Inflammatory macrophage (primary cell): ENCODE measurements at places on chromosomes 1 and 21.

GRCh38 chr21:43925609-43926008, 60.6 kb downstream of the AGPAT3 start:
- no peak for DNase-seq

DNA sequence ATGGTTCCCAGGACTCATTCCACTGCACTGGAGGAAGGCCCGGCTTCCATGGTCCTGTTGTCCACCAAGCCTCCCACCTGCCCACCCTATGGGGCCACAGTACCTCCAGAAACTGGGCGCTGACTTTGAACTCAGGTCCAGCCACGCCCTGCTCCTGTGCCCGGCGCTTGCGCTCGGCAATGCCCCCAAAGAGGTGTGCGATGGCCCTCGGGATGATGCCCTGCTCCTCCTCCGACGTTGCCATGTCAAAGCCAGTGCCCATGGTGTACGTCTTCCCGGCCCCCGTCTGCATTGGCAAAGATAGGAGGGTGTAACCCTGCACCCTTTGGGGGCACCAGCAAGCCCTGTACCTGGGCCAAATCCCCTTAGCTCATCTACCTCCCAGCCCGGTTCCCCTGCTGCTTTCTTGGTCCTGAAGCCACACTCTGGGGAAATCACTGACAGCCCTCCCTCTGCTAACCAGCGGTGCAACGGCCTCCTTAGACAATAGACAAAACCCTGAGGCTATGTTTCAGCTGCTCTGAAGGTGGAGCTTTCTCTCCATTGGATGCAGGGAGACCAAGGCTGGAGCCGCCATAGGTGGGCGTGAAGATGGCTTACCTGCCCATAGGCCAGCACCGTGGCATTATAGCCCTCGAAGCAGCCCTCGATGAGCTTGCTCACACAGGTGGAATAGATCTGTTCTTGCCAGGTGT, 14.7 kb downstream of the KIF21B start:
- DNase-seq, result no peak

GRCh38 chr1:192669174-192669573, 33.2 kb downstream of the RGS13 start:
- no peak for DNase-seq

DNA sequence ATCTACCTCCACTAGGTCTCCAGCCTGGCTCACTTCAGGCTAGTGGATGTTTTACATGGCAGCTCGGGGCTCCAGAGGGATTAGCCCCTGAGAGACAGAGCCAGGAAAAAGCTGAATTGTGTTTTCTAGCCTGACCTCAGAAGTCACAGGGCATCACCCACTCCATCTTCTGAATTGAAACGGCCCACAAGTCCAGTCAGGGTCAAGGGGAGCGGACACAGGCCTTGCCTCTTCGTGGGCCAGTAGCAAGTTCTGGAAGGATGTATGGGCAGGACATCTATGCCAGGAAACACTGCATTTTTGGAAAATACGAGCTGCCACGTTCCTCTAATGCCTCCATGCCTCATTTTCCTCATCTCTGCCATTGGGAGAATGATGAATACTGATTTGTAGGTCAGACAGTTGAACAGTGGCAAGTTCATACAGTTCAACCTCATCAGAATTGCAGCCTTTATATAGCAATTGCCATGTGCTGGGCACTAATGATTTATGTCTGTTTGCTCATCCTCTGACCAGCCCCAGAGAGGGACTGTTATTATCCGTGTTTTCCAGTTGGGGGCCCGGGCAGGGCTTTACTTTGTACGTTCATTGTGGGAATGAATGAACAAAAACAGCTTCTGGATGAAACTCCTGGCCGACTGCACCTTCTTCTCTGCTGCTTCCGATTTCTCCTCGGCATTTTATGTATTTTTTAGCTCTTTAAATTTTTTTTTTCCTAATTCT, 23.2 kb upstream of the PCBP3 start:
- DNase-seq, result no peak

DNA sequence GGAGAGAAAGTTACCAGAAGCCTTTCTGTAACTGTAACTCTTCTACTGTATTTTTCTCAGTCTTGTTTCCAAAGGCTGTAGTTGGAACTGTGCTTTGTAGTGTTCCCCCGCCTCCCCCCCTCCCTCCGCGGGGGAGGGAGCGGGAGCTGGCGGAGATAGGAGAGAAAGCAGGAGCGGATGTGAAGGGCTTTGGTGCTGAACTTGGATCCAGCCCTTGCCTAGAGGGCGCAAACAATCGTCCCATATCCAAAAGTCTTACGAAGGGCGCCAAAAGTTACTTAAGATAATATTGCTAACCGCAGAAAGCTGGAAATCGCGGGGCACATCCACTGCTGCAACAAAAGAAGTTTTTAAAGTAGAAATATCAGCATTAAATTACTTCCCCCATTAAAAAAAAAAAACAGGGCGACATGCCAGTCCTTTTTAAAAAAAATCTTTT, 2.4 kb upstream of the NFIA start:
- peak; percentile 40 for DNase-seq

DNA sequence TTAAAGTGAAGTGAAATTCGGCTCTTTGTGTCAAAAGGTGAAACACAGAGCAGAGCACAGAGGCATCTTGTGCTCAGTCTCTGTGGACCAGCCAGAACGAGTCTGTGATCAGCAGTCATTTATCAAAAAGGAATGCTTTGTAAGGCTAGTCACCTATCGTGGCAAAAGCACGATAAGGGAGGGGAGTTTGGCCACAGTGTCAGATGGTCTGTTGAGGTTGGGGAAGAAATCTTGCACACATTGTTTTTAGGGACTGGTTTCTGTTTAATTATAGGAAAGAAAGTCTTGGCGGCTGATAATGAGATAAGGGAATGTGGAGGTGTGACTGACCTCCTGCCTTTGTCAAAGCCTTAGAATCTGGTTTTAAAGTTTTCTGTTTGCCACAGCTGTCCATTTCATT, 58.2 kb upstream of the KIAA1614 start:
- DNase-seq, result no peak
